NCI-H1092 (cell line): ENCODE measurements at places on chromosomes 6 and 20.

- DNase-seq: no peak
Measured at GRCh38 chr6:106799031-106799894, 169.9 kb downstream of the QRSL1 start.

GRCh38 chr6:10884245-10884972 is 2.4 kb upstream of the SYCP2L start:
- DNase-seq: no peak

GRCh38 chr6:5339786-5340185 is 78.5 kb downstream of the FARS2 start:
- no peak for DNase-seq

DNA sequence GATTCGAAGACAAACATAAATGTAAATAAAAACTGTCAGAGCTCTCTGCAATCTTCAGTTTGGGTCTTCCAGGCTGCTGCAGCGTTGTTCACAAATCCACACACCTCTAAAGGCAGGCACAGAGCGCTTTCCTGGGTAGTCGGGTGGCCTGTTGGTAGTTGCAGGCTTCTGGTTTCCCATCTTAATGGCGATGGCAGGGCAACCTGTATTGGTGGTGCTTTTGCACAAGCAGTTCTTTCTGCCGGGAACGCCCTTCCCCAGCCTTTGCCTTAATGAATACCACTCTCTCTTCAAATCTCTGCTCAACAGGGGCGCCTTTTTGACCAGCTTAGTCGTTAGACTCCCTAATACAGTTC is 723 bp upstream of the IFT52 start:
- DNase-seq: no peak

DNA sequence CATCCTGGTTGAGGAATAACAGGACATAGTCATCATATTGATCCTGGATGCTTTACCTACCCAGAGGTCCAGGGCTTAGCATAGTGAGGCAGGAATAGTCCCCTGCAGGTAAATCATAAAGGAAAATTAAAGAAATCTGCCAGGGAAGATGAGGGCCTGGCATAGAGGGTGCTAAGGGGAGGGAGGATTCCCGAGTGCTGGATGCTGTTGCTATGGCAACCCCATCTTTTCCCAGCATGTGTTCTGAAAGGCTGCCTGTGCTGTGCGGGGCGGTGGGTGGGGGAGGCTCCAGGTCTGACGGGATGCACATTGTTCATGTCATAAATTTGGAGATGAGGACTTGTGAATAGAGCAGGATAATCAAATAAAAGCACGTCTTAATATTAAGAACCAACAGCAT is 212.6 kb upstream of the PCSK2 start:
- no peak for DNase-seq

DNA sequence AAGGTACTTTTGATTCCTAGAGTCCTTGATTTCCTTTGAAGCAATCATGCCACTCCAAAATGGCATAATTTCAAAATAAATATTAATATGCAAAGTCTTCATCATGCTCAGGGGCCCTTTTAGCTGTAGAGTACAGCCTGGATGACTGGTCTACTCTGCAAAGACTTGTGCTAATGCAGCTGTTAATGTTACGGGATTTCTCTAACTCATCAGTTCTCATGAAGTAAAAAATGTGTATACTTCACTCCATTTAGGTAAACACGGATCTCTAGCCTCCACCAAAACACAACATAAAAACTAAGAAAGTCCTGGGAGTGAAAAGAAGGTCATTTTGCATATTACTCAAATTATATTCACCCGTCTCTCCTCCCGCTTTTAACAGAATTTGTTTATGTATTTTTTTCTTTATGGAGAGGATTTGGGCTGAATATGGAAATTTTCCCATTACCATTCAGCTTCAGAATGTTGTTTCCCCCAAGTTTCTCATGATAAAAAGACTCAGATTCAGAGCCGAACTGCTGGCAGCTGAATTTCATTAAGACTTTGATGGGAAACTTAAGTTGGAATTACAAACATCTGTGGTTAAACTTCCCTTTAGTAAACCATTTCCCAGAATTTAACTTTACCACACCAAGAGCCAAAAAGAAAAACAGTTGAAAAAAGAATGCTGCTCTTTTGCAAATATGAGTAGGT is 8.7 kb downstream of the LAMA4 start:
- DNase-seq: no peak

- no peak for DNase-seq
Measured at GRCh38 chr6:48541649-48542048, 430.7 kb upstream of the PTCHD4 start.
